ENCODE measurements at places on chromosomes 3 and 15.

GRCh38 chr3:111846717-111847116 is 12.3 kb upstream of the PHLDB2 start:
- no peak for DNase-seq

DNA sequence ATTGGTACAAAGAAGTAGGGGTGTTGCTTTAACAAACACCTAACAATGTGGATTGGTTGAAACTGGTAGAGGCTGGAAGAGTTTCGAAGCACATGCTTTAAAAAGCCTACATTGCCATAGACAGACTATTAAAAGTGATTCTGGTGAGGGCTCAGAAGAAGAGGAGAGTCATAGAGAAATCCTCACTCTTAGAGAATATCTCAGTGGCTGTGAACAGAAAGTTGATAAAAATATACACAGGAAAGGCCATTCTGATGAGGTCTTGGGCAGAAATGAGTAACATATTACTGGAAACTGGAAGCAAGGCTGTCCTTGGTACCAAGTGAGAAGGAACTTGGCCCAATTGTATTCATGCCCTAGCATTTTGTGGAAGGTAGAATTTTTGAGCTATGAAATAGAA is 173.7 kb upstream of the CRBN start:
- no peak for DNase-seq

DNA sequence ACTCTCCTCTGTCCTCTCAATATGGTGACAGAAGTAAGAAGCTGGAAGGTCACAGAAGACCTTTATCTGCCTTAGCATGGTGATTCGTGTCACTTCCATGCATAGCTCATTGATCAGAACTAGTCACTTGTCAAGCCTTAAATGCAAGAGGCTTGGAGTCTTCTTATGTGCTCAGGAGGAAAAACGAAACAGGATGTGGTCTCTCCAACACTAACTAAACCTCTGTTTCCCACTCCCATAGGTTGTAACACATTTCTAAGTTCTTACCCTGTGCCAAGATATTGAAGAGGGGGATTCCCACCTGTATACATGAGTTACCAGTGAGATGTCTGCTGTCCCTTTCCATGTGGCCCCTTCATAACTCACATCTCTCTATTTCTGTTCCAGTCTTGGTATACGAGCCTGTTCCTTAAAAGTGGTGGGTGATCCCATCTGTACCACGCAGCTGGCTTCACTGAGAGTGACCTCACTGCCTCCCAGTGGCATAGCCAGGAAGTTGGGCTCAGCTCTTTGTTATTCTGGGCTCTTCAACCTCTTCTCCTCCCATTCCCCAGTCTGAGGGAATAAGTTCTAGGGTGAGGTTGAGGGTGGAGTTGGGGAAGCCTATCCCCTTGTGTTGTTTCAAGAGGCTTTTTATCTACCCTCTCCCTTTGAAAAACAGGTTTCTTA is 203.2 kb upstream of the PPP2R3A start:
- no peak for DNase-seq

GRCh38 chr3:20052851-20053250 is 12.6 kb downstream of the KAT2B start:
- DNase-seq: no peak

DNA sequence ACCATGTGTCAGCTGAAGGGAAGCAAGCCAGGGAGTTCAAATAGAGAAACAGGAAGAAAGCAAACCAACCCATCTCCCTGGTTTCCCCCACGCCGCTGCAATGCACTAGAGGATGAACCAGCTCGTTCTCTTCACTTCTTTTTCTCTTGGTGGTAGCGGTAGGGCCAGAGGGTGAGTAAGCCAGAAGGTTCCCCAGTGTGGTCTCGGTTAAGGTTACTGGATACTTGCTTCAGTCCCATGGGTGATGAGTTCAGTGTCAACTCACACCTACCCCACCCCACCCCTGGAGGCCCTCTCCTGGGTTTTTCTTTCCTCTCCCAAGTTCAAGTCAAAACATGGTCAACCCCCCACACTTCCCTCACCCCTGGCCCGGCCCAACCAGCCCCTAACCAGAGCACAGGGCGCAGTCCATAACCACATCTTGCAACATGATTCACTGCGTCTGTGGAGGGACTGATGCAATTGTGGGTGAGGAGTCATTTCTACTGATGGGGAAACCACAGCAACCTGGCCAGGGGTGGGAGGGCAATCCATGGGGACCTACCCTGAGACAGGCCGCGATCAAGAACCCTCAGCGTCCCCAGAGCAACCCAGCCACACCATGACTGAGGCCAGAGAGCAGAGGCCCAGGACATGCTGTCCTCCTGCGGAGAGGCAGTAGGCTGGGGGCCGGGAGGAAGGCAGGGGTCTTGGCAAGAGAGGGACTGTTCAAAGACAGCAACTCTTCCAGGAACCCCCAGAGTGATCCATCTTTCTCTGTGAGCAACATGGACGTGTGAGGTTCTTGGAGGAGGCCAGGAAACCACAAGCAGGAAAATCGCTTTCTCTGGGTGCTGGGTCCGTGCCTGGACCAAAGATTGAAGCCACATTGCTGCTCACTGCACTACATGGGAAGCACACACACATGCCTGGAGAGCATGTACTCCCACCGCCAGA is 276.6 kb downstream of the UACA start:
- DNase-seq: no peak

- no peak for DNase-seq
These were observed 31.9 kb downstream of the SEC61A1 start for GRCh38 chr3:128083980-128084674.

- peak; percentile 60 for DNase-seq
These were observed 427.5 kb downstream of the VGLL3 start for GRCh38 chr3:86563400-86563970.

DNA sequence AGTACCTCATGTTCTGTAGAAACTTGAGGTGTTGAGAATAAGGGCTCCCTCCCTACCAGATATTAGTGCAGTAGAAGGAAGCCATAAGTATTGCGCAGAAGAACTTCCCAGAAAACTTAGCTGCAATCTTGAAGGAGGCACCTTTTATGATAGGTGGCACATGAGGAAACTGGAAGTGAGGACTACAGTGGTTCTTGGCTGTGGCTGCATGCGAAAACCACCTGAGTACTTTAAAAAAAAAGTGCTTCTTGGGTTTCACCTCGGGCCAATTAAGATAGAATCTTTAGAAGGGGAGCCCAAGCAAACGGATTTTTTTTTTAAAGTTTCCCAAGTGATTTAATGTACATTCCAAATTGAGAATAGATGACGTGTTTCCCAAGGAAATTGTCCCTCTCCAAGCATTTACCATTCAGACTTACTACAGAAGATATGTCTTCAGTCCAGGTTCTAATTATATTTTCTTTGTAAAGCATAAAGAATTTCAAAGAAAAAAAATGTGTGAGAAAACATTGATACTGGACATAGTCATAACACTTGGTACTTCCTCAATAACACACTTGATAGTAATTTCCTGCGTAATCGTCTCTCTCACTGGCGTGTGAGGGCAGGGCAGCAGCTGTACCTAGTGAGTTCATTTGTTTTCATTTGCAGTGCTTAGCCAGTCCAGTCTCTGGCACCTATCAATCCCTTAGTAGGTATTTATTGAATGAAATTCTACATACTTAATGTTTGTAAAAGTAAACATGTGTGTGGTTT is 12.3 kb upstream of the NR1I2 start:
- DNase-seq: no peak

GRCh38 chr15:85785887-85786780 is 8.6 kb downstream of the KLHL25 start:
- peak; percentile 17 for DNase-seq

DNA sequence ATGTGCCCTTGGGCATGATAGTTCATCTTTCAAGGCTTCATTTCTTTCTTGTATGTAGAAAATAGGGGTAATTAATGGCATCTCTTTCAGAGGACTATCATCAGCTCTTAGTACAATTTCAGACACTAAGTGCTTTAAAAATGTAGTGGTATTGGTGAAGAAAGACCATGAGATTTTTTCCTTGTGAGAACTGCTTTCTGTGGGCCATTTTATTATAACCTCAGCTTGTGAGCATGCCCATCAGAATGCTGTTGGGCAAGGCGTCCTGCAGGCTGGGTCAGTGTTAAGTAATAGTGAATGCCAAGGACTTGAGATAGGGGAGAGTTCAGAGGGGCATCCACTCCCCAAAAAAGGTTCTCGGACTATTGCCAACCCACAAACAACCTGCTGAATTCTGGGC is 187.9 kb downstream of the GHSR start:
- no peak for DNase-seq

- DNase-seq: no peak
These were observed 5.3 kb upstream of the RBPMS2 start for GRCh38 chr15:64780600-64781156.

DNA sequence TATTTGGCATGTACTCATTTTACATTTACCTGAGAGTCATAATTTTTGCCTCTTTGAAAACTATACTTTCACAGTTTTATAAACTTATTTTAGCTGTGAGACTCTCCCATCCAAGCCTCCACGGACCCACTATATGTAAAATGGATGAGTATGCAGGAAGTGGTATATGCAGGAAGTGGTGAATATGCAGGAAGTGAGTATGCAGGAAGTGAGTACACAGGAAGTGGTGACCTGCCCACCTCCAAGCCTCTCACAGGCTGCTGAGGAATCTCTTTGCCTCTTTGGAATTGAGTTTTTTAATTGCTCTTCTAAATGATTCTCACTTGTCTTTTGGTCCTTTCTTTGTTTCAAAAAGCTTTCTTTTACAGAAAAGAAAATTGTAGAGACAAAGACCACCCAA is 85.2 kb downstream of the KBTBD8 start:
- DNase-seq: no peak

DNA sequence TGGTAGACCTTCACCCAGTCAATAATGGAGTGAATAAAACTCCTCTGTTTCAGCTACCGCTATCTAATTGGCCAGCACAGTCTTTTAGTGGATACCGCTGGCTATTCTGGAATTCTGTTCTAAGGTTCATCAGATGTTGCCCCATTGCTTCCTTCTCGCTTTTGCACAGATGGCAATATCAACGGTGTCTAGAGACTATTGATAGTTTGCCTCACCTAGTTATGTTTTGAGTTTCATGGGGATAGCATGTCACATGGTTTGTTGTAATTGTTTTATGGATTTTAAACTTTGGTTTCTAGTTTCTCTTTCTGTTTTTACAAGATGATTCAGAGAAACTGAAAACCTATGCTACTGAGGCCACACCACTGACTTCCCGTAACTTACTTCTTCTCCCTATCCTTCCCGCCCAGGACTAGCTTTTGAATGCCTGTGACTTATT is 2.0 kb downstream of the XRN1 start:
- peak; percentile 47 for DNase-seq

DNA sequence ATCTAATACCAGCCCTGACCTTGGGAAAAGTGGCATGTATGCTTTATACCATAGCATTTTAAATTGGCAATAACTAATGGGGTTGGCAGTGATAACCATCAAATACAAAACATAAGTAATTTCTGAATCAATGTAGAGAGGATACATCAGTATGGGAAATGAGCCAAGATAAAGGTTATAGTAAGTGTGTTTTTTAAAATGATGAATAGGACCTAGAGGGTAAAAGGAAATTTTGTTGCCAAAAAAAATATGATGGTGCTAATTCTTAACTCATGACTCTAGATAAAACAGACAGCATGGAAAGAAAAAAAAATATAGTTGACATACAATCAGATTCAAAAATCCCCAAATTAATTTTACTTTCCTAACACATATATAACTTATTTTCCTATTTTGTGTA is 75.4 kb upstream of the ROBO1 start:
- no peak for DNase-seq

- DNase-seq: no peak
These were observed 15.8 kb upstream of the SEC11A start for GRCh38 chr15:84731774-84732173.

- no peak for DNase-seq
These were observed 3.1 kb downstream of the SKOR1 start for GRCh38 chr15:67828278-67828968.

GRCh38 chr15:42046597-42046996 is 25.8 kb upstream of the PLA2G4E start:
- DNase-seq: peak; percentile 54

DNA sequence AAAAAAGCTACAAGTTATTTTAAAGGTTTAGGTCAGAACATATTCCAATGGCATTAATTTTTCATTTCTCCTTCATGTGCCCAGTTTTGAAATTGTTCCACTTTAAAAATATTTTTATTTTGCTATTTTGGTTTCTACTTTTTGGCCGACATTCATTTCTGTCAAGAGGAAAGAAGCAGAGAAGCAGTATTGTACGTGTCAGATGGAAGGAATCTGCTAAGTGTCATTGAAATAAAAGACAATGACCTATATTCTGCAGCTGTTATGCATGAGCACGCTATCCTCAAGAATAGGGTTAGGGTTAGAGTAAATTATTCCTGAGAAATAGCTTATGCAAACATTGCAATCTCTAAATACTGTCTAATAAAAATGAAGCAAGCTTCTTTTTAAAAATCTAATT is 941.7 kb downstream of the TUSC7 start:
- no peak for DNase-seq

- no peak for DNase-seq
These were observed 34.8 kb downstream of the ATG7 start for GRCh38 chr3:11306817-11307589.

- no peak for DNase-seq
These were observed 102.6 kb downstream of the ITPR1 start for GRCh38 chr3:4595710-4596113.

- DNase-seq: no peak
These were observed 654 bp upstream of the C3orf38 start for GRCh38 chr3:88149101-88149508.

Measured in LoVo (cell line).